ENCODE measurements at places on chromosomes 1 and 21. TPM values are rescaled to one million over a fixed set of nuclear protein-coding genes. Genes with fewer than 3 reads are reported as not detected.

DNA sequence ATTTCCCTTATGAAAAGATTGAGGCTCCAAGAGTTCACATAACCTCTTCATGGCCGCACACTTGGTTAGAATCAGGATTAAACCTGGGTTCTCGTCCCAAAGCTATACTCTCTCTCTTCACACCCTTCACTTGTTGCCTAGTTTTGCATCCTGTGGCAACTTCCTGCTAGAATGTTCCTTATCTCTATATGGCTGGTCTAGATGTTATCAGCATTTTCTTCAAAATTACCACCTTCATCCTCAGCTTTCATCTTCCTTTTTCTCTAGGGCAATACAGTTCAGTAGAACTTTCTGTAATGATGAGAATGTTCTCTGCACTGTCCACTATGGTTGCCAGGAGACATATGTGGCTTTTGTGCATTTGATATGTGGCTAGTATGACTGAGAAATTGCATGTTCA lies 31.1 kb upstream of the BCAR3 start:
- no peak overlapping the region for H3K27ac ChIP-seq
- no peaks in the 10 kb centered on the region for H3K36me3 ChIP-seq
- no peak overlapping the region for H3K4me3 ChIP-seq
- no peaks in the 10 kb centered on the region for H3K27me3 ChIP-seq

DNA sequence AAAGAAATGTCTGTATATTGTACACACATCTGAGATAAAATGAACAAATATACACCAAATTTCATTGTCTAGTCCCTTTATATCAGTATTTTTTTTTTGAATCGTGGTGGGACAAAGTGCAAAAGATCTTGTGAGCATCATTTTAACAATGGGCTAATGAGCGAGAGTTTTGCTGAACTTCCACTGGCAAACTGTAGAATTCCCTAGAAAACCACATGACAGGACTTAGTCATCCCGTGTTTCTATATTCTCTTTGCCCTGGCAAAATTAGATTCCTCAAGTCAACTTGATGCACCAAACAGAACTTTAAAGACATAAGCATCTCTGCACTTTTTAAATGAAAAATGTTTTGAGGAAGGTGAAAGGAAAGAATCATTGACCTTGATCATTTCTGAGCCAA lies 488.2 kb upstream of the PTBP2 start:
- no peaks in the 10 kb centered on the region for H3K4me1 ChIP-seq
- no peaks in the 10 kb centered on the region for H3K27me3 ChIP-seq
- H3K4me3 ChIP-seq: no peak overlapping the region

GRCh38 chr1:29052941-29053340 lies 70.8 kb downstream of the TMEM200B start:
- no peaks in the 10 kb centered on the region for H3K27me3 ChIP-seq
- H3K4me3 ChIP-seq: no peak overlapping the region
- DNase-seq: peak; percentile 62
- H3K4me1 ChIP-seq: 0 out of 2 replicates have a peak, but pooled peaks cover 3% of the 10 kb centered on the region
- no peak overlapping the region for H3K27ac ChIP-seq
- H3K36me3 ChIP-seq: 0 out of 2 replicates have a peak, but pooled peaks cover 5% of the 10 kb centered on the region

GRCh38 chr1:25485536-25486411 lies 55.1 kb downstream of the MACO1 start:
- DNase-seq: no peak
- no peak overlapping the region for H3K4me3 ChIP-seq
- H3K27me3 ChIP-seq: no peaks in the 10 kb centered on the region
- H3K36me3 ChIP-seq: peaks cover 14% of the 10 kb centered on the region
- H3K27ac ChIP-seq: no peak overlapping the region

- H3K4me1 ChIP-seq: peaks cover 8% of the 10 kb centered on the region
- no peak overlapping the region for H3K27ac ChIP-seq
- H3K4me3 ChIP-seq: no peak overlapping the region
- no peaks in the 10 kb centered on the region for H3K27me3 ChIP-seq
Measured at GRCh38 chr1:97196825-97197516, 475.4 kb downstream of the PTBP2 start.

DNA sequence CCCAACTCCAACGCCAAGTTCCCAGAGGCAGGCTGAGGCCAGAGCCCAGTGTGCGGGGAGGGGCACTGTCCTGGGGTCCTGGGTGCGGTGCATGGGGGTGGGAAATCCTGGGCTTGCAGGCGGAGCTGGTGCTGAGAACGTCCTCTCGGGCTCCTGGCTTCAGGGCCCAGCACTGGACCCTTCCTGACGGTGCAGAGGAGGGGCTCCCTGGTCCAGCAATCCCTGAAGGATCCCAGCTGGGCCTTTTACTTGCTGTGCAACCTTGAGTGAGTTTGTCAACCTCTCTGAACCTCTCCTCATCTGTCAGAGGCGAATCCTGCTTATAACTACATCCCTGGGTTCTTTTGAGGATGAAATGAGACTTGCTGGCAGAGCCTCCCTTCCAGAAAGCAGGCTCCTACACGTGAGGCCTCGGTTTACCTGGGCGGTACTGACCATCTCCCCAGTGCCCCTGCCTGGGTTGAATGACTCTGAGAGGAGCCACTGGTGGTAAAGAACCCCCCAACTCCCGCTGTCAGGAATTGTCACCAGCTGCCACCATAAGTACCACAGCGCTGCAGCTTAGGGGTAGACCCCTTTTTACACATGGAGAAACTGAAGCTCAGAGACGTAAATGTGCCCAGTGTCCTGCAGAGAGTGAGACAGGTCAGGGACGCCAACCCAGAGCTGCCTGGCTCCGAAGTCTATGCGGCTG lies 77.3 kb downstream of the DHRS3 start:
- peaks cover 18% of the 10 kb centered on the region for H3K4me1 ChIP-seq
- H3K27me3 ChIP-seq: no peaks in the 10 kb centered on the region
- no peak for DNase-seq
- no peaks in the 10 kb centered on the region for H3K36me3 ChIP-seq
- no peak overlapping the region for H3K27ac ChIP-seq

DNA sequence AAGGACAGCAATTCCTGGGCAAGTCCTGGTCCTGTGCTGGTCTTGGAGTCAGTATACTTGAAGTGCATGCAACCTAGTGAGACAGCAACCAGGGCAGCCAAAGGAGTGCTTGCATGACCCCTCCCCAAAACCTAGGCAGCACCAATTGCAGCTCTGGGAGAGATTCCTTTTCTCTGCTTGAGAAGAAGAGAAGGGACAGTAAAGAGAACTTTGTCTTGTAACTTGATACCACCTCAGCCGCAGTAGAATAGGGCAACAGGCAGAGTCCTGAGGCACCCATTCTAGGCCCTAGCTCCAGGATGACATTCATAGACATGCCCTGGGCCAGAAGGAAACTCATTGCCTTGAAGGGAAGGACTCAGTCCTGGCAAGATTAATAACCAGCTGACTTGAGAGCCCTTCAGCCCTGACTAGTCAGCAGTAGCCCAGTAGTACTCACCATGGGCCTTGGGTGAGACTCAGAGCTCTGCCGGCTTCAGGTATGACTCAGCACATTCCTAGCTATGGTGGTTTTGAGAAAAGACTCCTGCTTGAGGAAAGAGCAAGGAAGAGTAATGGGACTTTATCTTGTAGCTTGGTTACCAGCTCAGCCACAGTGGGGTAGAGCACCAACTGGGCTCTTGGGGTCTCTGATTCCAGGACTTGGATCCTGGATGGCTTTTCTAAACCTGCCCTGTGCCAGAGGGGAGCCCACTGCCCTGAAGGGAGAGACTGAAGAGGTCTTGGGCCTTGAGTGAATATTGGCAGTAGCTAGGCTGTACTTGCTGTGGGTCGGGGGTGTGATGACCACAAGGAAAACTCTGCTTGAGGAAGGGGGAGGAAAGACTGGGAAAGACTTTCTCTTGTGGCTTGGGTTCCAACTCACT lies 51.7 kb upstream of the ACADM start:
- no peaks in the 10 kb centered on the region for H3K4me1 ChIP-seq
- no peak overlapping the region for H3K4me3 ChIP-seq
- no peak overlapping the region for H3K27ac ChIP-seq

The DYRK3 gene
- 14.4 TPM for total RNA-seq

The FCRL2 gene
- total RNA-seq: not detected

The TUFT1 gene
- 8.3 TPM for total RNA-seq

The OR2W3 gene
- not detected for total RNA-seq

The KRTAP7-1 gene
- not detected for total RNA-seq

The KLF17 gene
- total RNA-seq: not detected

The GCSAML gene
- total RNA-seq: not detected

The GNG12 gene
- 110 TPM for total RNA-seq

Data from SJCRH30 (cell line).